NCI-H1105 treated with DMSO at 0.1 percent for 48 hours (cell line): ENCODE measurements at places on chromosomes 1 and 21.

DNA sequence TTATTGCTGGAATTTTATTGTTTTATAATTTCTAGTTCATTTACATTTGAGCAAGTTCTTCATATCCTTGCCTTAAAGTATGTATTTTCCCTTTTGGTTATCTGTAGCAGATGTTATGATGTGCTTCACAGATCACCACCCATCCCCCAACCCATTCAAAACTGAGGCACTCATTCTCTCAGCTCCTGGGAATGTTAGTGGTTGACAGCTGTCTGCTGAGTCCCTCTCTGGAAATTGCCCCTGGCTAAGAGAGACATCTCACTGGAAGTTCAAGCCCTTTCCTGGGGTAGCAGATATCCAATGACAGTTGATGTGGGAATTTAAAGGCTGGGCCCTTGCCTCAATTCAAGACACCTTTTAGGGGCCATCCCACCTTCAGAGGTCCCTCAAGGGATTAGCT is 4.3 kb upstream of the DPYD start:
- no peak for DNase-seq

DNA sequence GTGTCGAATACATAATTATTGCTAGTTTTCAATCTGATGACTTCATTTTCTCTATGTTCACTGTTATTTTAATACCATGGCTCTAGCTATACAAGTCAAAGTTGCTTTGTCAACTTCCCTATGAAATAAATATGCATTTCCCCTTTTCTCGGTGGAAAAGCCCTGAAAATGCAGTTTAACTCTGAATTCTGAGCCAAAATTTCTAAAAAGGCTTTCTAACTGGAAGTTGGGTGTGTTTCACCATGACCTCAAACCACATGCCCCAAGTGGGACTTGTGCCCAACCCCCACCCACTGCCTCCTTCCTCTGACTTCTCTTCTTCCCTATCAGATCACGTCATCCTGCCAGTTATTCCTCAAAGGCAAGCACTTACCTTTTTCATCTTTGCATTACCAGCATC is 8.9 kb downstream of the MKNK1 start:
- DNase-seq = no peak

DNA sequence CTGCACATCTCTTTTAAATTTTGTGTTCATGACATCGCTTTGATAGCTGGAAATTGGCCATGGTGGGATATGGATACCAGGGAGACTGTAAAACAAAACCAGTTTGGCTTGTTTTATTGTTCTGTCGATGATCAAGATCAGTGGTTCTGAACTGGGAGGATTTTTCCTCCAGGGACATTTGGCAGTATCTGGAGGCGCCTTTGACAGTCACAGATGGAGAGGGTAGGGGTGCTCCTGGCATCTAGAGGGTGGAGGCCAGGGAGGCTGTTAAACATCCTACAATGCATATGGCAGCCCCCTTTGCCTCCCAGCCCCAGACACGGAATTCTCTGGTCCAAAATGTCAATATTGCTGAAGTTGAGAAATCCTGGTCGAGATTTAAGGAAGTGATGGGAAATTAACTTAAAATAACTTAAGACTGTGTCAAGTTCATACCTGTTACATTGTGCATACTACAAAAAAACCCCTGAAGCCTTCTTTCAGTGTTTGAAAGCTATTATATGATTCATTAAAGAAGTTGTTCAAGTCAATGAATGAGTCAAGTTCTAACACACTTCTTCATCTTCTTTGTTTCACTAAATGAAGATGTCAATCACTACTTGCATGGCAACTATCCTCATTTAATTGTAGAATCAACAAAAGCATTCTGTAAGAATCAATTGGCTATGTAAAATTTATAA is 150.9 kb downstream of the KCNJ6 start:
- no peak for DNase-seq

DNA sequence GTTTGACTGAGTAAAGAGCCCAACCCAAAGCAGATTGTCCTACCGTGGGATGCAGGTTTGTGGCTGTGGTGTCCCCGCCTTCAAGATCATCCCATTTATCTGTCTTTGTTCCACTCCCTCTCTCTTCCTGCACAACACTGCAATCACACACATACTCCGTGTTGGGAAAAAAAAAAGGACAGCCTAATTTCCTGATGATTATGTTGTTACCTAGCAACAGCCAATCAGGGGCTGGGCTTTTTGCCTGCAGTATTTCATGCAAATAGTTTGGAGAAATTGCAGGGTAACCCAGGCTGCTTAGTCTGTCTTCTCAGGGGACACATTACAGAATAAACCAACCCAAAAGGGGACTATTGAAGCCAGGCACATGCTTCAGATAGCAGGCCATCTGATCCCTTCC is 38.3 kb downstream of the PHC2 start:
- DNase-seq = peak; percentile 59

- DNase-seq = no peak
Observed at GRCh38 chr1:23527366-23527765, 3.7 kb downstream of the E2F2 start.

GRCh38 chr1:244236101-244236500 is 185.0 kb downstream of the ZBTB18 start:
- DNase-seq = no peak

DNA sequence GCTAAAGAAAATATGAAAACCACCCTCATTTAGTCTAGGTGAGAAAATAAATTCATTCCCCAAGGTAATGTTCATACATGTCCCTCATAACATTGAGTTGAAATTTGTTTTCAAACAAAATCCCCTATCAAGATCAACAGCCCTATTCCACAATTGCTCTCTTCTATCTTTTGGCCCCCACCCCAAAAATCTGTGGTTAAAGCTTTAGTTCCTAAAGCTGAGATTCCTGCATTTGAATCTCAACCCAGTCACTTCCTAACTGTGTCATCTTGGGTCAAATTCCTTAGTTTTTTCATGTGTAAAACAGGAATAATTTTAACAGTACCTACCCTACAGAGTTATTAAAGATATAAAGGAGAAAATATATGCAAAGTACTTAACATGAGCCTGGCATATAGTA is 22.0 kb downstream of the KIAA0319L start:
- DNase-seq = no peak

- DNase-seq = no peak
Observed at GRCh38 chr1:6082430-6082971, 36.8 kb downstream of the KCNAB2 start.

DNA sequence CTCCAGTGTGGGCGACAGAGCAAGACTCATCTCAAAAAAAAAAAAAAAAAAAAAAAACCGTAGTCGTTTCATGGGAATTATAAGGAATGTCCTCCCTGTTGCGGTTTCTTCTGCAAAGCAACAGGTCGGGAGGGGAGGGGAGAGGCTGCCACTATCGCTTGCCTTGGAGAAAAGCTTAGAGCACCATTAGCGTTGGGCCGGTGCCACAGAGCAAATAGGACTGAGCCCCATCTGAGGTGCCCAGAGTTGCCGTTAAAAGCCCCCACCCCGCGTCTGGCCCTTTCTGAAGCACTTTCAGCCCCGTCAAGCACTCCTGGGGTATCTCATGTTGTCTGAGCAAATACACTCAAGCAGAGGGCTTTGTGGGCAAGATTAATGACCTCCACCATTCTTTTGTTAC is 2.2 kb downstream of the RIPPLY3 start:
- peak; percentile 97 for DNase-seq

- no peak for DNase-seq
Observed at GRCh38 chr1:11643782-11644181, 10.4 kb downstream of the FBXO2 start.

DNA sequence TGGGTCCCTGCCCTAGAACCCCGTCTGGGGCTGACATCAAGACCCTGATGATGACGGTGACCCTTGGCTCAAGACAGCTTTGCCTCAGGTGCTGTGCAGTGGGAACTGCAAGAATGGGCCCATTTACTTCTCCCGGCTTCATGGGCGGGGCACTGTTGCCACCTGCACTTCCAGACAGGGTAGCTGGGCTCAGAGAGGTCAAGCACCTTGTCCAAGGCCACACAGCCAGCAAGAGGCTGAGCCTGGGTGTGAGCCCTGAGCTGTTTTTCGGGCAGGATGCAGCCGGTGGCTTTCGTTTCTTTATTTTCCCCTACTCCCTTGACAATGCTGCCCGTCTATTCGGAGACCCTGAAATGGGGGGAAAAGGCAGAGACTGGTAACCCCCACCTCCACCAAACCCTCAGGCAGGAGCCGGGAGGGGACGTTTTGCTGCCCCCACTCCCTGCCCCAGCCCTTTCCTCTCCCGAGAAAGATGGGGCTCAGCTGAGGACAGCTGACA is 91.7 kb downstream of the PRDM16 start:
- DNase-seq = no peak

DNA sequence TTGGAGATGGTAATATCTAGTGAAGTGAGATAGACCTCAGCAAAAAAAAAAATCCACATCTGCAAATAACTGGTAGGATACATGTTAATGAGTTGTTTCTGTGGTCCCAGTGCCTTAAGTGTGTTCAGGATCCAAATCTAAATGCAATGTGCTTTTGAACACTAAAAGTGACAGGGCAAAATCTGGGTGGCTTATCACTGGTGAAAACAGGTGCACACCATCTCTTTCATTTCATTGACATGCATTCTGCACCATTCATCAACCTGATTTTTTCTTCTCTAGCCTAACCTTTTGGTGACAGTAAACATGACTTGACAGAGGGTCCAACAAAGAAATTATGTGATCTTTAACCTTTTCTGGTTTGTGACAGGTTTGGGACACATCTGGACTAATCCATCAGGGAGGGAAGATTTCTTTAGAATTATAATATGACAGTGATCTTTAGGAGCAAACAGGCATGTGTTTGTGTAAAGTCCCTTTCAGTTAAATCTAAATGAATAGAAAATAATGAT is 201.6 kb upstream of the NEGR1 start:
- no peak for DNase-seq

- no peak for DNase-seq
Observed at GRCh38 chr1:67818725-67819301, 14.5 kb downstream of the GNG12 start.

DNA sequence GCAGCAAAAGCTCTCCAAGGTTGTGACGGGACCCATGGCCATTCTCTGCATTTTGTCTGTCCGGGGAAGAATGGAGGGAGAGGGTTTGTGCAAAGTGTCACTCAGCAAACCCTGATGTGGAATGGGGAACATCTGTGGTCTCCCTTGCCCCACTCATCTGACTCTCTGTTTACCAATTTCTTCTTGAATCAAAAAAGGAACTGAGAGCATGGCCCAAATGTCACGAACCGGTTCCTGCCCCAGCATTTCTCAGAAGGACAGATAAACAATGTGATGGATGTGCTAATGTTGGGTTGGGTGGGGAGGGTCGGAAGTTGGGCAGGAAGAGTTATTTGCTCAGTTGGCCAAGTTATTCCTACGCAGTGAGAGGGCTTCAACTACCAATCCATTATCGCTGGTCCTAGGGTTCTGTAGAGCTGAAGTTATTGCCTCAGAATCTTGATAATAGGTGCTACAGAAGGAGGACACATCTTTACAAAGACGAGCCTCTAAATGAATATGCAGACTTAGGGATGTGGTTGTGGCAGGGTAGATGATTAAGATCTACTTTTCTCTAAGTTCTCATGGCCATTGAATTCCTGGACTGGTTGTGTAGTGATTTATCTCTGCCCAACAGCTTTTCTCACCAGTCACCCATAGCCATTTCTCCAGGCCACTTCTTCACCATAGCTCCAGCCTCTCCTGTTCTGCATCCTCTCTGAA is 9.6 kb upstream of the DUSP12 start:
- DNase-seq = no peak
